Stomach (tissue), 19 donors: ENCODE measurements at places on chromosomes 1 and 21.
A peak's percentile ranks its signal among the peaks of the same experiment; 100 is the strongest.

DNA sequence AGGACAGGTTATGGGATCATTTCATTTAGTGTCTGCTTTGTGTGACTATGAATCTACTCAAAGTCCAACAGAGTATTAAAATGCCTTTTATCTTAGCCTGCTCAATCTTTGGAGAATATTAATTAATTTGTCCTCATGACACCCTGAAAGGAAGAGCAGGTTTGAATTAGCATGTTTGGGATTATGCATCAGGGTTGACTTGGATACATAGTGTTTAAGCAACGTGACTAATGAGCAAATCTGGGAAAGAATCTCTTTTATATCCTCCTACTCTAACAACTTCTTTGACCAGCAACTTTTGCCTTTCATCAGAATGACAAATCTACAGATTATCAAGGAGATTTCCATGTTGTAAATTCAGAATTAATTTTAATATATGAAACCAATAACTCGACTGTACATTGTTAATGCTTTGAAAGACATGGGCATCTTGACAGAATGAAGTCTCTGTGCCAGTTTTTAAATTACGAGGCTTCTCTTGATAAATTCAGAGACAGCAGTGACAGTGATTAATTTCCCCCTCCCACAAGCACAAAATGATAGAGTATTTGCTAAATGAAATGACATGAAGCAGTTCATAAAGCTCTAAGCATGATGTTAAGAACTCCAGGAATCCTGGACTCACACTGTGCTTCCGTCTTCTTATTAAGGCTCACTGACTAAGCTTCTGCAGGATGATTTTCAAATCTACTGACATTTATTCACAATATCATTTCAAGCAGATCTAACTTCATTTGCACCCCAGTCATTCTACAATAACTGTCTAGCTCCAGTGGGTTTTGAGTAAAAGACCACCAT is 156.5 kb downstream of the PCNX2 start:
- no peak for DNase-seq

GRCh38 chr1:203187304-203187685 is 791 bp upstream of the CHI3L1 start:
- DNase-seq: no peak

DNA sequence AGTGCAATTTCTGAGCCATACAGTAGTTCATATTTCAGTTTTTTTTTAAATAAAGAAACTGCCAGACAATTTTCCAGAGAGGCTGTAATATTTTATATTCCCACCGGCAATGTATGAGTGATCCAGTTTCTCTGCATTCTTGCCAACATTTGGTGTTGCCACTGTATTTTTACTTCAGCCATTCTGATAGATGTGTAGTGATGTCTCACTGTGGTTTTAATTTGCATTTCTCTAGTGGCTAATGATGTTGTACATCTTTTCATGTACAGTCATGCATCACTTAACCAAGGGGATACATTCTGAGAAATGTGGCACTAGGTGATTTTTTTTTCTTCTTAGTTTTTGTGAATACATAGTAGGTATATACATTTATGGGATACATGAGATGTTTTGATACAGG is 99.6 kb downstream of the CENPF start:
- no peak for DNase-seq

GRCh38 chr1:206882555-206882954 is 14.7 kb upstream of the IL24 start:
- DNase-seq: no peak

DNA sequence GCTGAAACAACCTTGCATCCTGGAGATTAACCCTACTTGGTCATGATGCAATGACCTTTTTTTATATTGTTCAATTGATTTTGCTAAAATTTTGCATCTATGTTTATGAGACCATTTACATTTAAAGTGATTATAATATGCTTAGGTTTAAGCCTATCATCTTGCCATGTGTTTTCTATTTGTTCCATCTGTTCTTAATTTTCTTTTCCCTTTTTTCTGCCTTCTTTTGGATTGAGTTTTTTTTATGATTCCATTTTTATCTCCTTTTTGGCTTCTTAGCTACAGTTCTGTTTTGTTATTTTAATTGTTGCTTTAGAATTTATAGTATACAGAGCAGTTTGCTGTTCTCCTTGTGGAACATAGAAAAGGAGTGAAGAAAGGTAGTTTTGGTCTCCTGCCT is 385.1 kb upstream of the USP24 start:
- DNase-seq: no peak

- DNase-seq: peak; percentile 92
Observed at GRCh38 chr1:1291548-1292441, 11.6 kb downstream of the SCNN1D start.

- DNase-seq: no peak
Observed at GRCh38 chr1:32048440-32048839, 24.3 kb upstream of the TMEM39B start.

GRCh38 chr1:93671099-93671621 is 10.5 kb downstream of the BCAR3 start:
- DNase-seq: no peak

GRCh38 chr1:207565546-207566468 is 69.8 kb downstream of the CR1 start:
- DNase-seq: peak; percentile 21

DNA sequence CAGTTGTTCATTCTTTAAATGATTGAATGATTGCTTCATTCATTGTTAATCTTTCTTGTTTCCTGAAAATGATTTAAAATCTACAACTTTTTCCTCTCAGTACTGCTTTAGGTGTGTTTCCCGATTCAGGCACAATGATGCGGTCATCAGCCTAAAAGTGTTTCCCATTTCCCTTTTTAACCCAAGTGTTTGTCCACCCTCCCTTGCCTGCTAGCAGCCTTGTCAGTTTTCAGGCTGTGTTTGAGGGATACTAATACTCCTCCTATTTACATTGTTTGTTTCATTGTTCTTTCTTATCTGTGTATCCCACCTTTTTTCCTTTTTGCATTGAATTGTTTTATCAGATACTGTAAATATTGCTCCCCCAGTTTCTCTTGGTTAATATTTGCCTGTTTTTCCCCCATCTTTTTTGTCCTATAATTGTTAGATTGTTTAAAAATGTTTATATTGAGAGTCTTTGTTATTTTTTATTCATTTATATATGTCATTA is 131.1 kb downstream of the KIAA0319L start:
- no peak for DNase-seq

- DNase-seq: no peak
Observed at GRCh38 chr1:112686835-112687234, 12.4 kb downstream of the MOV10 start.

DNA sequence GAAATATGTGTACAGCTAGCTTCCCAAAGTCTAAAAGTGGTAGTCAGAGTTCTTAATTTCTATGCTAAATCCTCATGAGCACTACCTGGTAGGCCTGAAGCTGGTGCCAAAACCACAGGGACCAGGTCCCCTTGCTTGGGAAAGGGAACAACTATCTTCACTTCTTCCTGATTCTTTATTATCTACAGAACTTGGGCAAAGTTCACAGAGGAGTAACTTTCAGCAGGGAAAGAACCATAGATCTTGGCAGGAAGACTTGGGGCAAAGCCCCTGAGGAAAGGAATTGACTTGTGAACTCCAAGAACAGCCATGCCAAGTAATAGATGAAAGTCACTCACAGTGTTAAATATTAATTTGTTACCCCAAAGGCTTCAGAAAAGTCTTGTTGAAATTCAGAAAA is 193.0 kb downstream of the ZC3H11B start:
- DNase-seq: no peak

GRCh38 chr1:18384059-18384458 is 96.7 kb upstream of the KLHDC7A start:
- DNase-seq: peak; percentile 20

DNA sequence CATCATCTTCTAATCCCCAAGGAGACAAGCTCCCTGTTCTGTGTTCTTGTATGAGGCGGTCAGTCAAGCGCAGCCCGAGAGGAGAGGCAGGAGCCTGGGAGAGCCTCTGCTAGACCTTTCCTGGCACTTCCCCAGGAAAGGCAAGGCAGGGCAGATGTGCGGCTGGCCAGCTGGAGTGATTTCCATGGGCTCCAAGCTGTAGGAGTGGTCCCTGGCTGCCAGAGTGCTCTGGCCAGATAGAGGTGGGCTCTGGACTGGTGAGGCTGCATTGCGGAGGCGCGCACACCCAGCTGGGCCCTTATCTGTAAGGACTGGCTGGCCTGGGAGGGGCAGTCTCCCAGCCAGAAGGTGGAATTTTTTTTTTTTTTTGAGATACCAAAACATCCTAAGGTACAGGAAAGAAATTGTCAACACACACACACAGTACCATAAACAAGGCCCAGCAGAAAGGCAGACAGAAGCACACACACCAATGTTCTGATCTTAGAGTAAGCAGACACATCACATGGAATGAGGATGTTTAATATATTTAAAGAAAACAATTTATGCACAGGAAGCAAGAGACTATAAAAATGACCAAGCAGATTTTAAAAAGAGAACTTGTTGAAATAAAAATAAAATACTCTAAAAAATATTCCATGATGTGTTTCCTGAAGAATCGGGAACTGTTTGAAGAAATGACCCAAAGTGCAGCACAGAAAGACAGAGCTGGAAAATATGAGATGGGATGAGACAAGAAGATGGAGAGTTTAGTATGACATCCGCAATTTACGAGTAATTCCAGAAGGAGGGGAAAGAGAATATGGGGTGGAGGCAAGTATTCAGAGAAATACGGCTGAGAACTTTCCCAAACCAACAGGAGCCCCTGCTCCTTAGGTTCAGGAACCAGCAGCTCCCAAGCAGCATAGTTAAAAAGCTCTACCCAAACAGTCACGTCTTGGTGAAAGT is 13.4 kb downstream of the IBA57 start:
- peak; percentile 63 for DNase-seq

DNA sequence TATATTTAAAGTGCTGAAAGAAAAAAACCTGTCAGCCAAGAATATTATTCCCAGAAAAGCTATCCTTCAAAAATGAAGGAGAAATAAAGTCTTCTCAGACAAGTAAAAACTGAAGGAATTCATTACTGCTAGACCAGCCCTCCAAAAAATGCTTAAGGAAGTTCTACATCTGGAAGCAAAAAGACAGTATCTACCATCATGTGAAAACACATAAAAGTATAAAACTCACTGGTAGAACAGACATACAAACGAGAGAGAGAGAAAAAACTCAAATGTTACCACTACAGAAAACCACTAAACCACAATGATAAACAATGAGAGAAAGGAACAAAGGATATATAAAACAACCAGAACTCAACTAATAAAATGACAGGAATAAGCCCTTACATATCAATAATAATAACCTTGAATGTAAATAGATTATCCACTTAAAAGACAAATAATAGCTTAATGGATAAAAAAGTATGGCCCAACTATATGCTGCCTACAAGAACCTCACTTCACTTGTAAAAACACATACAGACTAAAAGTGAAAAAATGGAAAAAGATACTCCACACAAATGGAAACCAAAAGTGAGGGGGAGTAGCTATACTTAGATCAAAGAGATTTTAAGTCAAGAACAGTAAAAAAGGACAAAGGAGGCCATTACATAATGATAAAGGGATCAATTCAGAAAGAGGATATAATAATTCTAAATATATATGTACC is 22.0 kb downstream of the NSL1 start:
- DNase-seq: no peak

GRCh38 chr1:160024195-160024905 is 7.4 kb downstream of the PIGM start:
- DNase-seq: peak; percentile 37

DNA sequence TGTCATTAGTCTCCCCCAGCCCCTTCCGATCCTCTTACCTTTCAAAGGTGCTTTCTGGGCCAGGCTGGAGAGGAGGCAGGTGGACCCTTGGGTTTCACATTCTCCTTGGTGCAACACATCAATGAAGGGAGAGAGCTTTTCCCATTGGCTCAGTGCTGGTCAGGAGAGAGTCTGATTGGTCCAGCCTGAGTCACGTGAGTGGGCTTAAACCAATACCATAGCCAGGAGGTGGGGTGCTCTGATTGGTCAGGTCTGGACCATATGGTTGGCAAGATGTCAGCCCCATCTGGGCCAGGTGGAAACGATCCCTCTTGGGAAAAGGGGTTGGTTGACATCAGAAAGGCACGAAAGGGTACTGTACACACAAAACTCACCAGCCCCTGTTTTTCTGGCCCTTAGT is 44.8 kb upstream of the ABCG1 start:
- peak; percentile 19 for DNase-seq

DNA sequence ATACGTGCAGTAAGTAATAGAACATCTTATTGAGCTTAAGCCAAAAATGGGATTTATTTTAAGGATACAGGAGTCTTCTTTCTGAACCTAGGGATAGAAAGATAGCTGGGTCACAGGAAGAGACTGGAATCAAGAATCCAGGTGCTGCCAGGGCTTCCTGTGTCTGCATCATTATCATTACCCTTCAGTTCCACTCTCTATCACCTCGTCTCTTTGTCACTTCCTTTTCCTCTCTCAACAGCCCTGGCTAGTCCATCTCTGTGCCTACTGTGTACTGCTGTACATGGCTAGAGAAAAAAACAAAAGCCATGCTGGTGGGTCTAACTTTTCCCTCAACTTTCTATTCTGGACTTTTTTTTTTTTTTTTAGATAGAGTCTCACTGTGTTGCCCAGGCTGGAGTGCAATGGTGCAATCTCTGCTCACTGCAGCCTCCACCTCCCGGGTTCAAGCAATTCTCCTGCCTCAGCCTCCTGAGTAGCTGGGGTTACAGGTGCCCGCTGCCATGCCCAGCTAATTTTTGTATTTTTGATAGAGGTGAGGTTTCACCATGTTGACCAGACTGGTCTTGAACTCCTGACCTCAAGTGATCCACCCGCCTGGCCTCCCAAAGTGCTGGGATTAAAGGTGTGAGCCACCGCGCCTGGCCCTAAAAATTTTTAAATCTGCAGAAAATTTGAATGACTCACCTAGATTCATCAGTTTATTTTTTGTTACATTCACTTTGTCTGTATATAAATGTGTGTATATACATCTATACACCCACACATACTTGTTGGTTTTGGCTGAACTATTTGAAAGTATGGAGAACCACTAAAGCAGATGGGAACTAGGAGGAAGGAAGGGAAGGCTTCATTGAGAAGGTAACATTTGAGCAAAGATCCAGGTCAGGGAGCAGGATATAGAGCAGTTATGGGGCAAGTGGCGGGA is 31.9 kb downstream of the UBE4B start:
- DNase-seq: no peak

DNA sequence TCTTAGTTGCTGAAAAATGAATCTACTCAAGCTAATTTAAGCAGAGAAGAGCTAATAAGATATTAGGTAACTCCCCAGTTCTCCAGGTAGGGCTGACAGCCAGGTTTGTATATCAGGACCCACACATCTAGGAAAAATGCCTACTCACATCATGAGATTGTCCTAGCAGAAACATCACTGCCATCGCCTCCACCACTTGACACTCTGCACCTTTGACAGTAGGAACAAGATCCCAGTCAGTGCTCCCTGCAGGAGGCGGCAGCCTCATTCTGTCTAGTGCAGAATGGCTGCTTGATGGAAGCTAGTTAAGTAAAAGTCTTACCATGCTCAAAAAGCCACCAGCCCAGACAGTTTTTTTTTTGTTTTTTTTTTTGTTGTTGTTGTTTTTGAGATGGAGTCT is 31.6 kb upstream of the USP1 start:
- no peak for DNase-seq

- DNase-seq: peak; percentile 54
Observed at GRCh38 chr21:43959231-43960116, 52.6 kb upstream of the TRAPPC10 start.

GRCh38 chr21:21973806-21974205 is 975.6 kb downstream of the NCAM2 start:
- peak; percentile 6 for DNase-seq
